ENCODE measurements at places on chromosomes 7 and 10.

DNA sequence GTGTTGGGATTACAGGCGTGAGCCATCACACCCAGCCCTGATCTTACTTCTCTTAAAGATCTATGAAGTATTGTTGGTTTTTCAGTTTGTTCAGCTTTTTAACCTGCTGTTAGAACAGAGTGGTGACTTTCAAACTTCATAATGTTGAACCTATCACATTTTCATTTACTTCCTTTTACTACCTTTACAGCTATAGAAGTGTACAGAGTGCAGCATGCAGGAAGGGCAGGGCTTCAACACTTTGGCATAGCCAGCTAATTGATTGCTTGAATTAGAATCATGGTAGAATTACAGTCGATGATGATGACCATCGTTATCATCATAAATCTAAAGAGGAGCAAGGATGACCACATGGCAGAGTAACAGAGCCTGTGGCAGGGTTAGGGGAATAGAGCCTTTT lies 55.5 kb downstream of the AOAH start:
- DNase-seq, result no peak

GRCh38 chr7:30896036-30896435 lies 15.6 kb upstream of the AQP1 start:
- DNase-seq, result no peak

- no peak for DNase-seq
Observed at GRCh38 chr10:43573250-43574000, 991 bp downstream of the ZNF239 start.

- DNase-seq, result no peak
Observed at GRCh38 chr7:156223935-156224832, 411.9 kb upstream of the SHH start.

DNA sequence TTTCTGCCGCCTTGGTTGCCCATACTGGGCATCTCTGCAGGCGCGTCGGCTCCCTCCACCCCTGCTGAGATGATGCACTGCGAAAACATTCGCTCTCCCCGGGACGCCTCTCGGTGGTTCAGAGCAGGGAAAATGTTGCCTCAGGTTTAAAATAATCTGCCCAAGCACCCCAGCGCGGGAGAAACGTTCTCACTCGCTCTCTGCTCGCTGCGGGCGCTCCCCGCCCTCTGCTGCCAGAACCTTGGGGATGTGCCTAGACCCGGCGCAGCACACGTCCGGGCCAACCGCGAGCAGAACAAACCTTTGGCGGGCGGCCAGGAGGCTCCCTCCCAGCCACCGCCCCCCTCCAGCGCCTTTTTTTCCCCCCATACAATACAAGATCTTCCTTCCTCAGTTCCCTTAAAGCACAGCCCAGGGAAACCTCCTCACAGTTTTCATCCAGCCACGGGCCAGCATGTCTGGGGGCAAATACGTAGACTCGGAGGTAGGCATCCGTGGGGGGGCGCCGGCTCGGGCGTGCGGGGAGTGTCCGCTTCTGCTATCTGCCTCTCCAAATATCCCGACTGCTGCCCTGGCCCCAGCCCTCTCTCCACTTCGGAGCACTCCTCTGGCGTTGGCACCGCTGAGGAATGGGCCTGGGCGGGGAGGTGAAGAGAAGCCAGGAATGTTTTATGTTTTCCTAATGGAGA lies at the start of gene CAV1:
CAV1 (plus strand) TSS at position 428 of the 689 bp plus-strand sequence; CDS start at position 455, 27 bp downstream.
- DNase-seq, result no peak
